ENCODE measurements at places on chromosomes 16 and 17.
A peak's percentile ranks its signal among the peaks of the same experiment; 100 is the strongest.

DNA sequence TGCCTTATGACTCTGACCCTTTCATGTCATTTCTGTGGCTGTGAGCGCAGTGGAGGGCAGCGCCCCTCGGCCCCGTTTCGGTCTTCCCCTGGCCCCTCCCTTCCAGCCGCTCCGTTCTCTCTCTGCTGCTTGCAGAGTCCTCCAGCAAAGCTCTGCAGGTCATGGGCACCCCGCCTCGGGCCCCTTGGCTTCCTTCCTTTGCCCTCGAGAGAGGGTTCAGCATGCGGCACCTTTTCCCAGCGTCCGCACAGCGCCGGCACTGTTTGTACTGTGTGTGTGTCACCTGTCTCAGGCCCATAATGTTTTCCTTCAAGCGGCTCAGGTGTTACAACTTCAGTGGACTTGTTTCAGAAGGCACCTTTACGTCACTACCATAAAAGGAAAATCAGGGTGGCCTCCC, 98.5 kb downstream of the RAP1GAP2 start:
- DNase-seq, result no peak

DNA sequence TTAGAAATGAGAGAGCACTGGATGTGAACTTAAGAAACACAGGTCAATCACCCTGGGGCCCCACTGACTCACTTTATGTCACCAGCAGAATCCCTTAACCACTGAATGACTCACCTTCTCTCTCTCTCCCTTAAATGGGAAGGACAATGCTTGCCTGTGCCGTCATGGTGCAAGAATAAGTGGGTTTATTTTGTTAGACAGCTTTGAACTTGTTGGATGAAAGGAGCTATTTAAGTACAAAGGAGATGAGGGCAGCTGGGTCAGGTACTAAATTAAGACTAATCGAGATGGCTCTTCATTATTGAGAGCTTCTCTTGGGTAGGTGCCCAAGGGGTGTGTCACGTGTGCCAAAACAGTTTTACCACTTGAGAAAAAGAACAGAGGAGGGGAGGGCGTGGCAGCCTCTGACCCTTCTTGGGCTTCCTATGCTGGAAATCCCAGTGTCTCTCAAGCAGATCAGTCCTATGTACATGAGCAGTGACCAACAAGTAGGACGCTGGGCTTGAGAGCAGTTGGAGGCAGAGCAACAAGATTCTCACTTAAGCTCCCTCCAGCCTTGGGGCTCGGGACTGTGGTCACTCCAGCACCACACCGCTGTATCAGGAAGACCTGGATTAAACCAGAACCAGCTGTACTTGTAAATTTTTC, 6.7 kb upstream of the KRT31 start:
- DNase-seq, result peak; percentile 45

- peak; percentile 78 for DNase-seq
These were observed 8.9 kb downstream of the RHBDF2 start for GRCh38 chr17:76492123-76492988.

DNA sequence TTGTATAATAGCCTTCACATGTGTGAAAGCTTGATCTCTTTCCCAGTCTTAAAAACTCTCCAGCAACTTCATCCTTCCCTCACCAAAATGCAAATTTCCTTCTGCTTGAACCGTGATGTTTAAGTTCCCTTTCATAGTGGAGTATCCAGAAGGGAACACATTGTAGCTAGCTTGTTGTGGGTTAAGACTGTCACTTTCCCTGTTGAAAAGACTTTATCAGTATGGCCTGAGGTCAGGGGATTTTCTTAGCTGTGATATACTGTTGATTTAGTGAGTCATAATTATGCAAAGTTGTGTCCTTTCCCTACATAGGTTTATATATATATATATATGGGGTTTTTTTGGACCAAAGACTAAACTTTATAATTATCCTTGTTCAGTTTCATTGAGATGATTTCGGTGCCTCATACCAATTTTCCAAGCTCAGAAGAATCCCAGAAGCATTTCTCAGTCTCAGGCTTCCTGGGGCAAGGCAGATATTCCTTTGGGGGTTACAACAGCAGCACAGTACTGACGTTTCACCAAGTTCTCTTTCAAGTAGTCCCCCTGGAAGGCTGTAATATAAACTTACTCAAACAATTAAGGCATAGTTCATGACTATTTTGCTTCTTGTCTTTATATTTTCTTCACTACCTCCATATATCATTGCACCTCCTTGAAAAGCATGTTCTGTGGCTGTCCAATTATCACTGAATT, 35.7 kb downstream of the ESRP2 start:
- DNase-seq, result peak; percentile 9

DNA sequence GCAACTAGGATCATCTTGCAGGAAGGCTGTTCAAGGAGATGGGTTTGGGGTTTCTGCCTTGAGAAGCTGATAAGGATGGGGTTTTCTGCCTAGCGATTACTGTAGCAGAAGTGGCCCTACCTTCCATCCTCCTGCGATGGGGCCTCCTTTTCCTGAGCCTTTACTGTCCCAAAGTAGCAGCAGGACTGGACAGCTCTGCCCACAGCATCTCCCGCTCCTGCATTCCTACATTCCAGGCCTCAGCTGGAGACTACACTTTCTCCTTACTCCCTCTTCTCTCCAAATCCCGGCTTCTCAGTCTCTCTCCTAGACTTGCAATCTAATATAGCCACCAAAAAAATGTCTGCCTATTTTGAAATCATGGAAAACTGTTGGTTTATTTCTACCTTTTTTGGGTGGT, 355.4 kb downstream of the CA10 start:
- DNase-seq, result no peak

DNA sequence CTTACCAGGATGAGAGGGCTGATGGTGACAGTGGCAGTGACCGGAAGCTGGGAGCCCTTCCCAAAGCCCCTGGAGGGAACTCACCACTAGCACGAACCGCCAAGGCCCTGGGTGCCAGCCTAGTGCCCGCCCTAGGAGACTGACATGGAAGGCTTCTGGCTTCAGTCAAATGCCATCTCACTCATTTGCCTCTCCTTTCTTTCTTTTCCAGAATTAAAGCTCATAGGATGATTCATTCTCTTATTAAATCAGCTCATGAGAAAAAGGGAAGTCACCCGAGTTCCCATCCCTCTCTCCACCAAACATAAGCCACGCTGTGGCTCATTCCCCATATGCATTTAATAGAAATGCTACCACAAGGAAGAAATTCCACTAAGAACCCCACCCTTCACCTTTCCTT, 12.1 kb downstream of the CUEDC1 start:
- DNase-seq, result peak; percentile 56

- no peak for DNase-seq
These were observed 5.7 kb upstream of the METTL9 start for GRCh38 chr16:21593530-21594289.

DNA sequence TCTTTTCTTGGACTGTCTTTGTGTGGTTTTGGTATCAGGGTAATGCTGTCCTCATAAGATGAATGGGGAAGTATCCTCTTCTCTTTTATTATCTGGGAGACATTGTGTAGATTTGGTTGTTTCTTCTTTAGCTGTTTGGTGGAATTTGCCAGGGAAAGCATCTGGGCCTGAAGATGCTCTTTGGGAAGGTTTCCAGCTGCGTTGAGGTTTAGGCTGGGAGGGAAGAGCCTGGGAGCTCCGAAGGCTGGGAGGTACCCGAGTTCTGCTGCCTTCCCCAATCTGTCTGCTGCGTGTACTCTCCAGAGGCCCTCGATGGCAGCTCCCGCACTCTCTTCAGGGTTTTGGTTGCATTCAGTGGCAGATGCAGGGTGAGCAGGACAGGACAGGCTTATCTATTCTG, 25.6 kb upstream of the CRISPLD2 start:
- no peak for DNase-seq

DNA sequence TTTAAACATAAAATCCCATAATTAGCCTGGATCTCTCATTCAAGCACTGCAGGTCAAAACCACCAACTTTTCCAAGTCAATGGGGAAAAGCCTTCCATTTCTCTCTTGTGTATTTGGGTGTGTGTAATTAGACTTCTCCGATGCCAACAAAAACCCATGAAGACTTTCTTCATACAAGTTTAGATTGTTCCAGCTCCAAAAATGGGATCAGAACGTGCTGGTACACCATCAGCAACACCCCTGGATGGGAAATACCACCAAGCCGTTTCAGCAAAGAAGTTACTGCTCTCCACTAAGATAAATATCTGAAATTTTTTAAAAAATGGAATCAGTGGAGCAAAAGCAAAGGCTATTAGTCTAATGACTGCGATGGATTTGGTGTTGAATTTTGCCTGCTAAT, 837.3 kb upstream of the SOX9 start:
- no peak for DNase-seq

DNA sequence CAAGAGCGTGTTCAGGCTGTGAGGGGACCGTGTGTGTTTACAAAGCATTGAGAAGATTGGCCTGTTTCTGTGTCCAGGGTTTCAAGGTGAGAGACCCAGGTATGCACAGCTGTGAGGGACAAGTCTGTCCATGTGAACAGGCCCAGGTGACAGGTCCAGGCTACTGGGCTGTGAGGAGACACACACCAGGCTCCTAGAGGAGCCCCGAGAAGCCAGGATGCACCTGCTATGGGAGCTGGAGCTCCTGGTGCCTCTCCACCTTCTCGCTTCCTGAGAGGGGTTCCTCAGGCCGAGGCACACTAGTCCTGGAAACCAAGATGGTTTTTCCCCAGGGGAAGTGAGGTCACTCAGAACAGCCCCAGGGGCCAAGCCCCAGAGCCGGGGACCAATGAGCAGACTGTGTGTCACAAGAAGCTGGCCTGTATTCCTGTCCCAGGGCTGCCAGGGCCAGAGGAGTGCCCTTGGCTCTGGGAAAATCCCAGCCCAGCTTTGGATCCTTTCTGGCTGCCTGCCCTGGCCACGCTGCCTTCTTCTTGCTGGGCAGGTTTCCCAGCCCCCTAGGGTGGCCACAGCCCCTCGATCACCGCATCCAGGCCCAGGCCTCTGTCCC, 153.4 kb upstream of the PLCG2 start:
- peak; percentile 79 for DNase-seq

- no peak for DNase-seq
These were observed 204.8 kb downstream of the HAPSTR1 start for GRCh38 chr16:9296271-9296590.

- no peak for DNase-seq
These were observed 36.9 kb downstream of the MMD start for GRCh38 chr17:55384643-55385232.

DNA sequence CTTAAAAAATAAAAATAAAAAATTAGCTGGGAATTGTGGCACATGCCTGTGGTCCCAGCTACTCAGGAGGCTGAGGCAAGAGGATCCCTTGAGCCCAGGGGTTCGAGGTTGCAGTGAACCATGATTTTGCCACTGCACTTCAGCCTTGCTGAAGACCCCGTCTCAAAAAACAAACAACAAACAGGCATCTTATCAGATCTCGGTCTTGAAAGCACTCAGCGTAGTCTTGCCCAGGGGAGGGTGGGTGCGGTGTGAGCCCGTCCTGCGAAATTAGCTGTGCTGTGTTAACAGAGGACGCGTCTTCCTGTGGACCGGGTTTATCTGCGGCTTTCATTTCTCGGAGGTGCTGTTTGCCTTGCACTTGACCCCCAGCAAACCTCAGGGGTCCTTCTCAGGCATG, 5.4 kb downstream of the GAA start:
- DNase-seq, result no peak

DNA sequence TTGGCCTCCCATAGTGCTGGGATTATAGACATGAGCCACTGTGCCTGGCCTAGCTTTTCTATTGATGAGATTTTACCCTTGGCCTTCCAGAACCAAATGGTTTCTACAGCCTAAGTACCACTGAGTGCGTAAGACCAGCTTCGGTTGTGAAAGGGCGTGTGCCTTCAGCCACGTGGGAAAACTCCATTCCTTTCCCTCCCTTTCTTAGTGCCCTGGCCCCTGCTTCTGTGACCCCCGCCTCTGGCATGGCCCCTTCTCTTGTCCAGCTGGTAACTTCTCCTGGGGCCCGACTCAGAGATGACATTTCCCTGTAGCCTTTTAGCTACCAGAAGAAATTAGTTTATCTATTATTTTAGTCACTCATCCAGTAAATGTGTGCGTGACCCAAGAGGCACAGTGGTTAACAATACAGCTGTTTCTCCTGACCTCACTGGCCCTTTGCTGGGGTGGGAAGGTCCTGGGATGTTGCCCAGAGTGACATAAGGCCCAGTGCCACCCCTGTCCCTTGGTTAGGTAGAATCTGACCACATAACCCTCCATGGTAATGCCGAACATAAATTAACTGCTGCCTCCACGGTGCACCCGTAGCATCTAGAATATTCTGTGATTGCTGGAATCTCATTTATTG, 97.3 kb downstream of the PLCG2 start:
- DNase-seq, result no peak

GRCh38 chr17:82972836-82973372, 106.5 kb upstream of the METRNL start:
- DNase-seq, result no peak

GRCh38 chr16:86986136-86986535, 331.1 kb downstream of the C16orf95 start:
- no peak for DNase-seq

DNA sequence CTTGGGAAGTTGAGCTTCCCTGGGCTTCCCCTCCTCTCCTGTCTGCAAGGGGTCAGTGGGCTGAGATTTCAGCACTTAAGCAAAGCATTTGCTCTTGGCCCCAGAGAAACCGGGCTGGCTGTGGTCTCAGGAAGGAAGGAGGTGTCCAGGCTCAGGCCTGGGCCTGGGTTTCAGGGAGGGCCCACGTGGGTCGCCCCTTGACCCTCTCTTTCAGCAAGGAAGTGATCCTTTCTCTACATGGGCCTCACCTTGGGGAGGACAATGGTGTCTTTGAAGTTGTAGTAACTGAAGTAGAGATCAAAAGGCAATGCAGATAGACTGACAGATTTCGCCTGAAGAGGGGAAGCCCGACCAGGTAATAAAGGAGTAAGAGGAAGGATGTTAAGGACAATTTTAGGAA, 2.7 kb downstream of the NOD2 start:
- DNase-seq, result no peak

- no peak for DNase-seq
These were observed 66.0 kb downstream of the GNAO1 start for GRCh38 chr16:56257239-56257638.

GRCh38 chr16:2007081-2007836, 2.4 kb downstream of the ZNF598 start:
- no peak for DNase-seq

DNA sequence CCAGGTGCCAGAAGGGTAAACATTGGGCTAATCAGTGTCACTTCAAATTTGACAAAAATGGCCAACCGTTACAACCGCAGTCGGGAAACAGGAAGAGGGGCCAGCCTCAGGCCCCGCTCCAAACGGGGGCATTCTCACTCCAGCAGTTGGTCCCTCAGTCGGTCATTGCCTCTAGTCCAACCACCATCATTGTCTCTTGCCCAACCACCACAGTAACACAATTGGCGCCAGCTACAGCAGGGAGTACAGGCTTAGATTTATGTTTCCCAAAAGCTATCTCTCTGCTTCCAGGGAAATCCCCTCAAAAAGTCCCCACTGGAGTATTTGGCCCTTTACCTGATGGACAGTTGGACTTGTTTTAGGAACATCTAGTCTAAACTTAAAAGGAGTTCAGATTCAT, 20.3 kb downstream of the ALOX15B start:
- DNase-seq, result no peak

DNA sequence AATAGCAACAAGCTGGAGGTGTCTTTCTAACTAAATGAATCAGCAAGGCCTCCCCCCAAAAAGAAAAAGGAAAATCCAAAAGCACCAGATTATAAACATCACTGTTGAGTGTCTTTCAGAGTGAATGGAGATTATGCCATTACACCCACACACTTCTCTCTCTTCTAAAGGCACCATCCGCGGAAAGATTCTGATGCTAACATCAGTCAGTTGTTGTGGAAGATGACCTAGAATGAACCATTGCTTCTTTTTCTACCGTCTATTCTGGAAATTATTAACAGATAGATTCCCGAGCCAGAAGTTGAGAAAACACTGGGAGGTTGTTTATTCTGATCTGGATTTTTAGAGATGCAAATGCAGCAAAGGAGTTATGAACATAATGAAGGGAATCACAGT, 60.9 kb upstream of the FAM20A start:
- DNase-seq, result no peak

Measured in inflammatory macrophage treated with lipopolysaccharide for 1 hour (primary cell).